ENCODE measurements at places on chromosomes 3 and 15.

DNA sequence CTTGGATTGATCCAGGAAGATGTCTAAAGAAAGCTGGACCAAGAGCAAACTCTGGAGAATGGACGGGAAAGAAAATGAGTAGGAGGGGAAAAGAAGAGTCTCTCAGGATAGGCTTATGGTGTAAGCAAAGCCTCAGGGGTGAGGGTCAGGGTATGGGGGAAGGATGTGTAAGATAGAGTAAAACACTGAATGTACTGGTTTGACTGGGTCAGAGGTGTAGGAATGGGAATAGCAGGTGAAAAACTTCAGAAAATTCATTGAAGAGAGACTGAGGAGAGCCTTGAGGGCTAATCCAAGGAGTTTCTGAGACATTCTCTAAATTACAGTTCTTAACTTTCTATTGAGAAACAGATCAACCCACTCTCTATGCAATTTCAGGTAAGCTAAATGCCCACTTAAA is 857.3 kb downstream of the FHIT start:
- no peak for DNase-seq

DNA sequence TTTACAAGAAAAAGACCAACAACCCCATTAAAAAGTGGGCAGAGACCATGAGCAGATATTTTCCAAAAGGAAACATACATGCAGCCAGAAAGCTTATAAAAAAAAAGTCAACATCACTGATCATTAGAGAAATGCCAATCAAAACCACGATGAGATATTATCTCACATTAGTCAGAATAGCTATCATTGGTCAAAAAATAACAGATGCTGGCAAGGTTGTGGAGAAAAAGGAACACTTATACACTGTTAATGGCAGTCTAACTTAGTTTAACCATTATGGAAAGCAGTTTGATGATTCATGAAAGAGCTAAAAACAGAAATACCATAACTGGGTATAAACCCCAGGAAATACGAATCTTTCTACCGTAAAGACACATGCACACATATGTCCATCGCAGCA is 76.3 kb downstream of the SUCNR1 start:
- no peak for DNase-seq

DNA sequence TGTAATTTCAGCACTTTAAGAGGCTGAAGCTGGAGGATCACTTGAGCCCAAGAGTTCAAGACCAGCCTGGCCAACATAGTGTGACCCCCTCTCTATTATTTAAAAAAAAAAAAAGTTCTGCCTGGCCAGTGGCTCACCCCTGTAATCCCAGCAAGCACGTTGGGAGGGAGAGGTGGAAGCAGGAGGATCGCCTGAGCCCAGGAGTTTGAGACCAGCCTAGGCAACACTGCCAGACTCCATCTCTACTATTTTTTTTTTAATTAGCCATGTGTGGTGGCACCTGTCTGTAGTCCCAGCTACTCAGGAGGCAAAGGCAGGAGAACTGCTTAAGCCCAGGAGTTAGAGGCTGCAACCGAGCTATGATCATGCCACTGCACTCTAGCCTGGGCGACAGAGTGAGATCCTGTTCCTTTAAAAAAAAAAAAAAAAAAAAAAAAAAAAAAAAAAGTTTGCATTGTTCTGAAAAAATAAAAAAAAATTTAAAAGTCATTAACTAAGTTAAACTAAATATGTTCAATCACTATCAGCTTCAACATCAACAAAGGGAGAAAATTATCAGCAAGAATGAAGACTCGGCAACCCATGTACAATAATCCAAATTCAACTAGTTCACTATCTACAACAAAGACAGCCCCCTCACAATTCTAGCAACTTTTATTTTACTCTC is 1.9 kb downstream of the RAF1 start:
- DNase-seq = no peak

DNA sequence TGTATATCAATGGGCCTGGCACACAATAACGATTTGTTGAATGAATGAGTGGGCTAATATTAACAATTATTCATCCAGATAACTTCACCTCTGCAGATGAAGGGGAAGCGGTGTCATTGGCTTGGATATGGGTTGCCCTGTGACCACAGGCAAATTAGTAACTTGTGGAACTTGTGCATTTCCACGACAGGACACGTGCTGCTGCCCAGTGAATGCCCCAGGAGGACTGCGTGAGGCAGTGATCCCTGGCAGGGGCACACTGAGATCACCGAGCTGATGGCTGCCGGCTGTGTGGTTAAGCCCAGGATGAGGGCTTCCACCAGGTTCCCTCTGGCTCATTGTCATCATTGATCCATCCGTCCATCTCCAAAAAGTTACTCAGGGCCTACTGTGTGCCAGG is 84.1 kb upstream of the HACD2 start:
- no peak for DNase-seq

GRCh38 chr3:14925729-14926591 is 21.4 kb upstream of the NR2C2 start:
- peak; percentile 27 for DNase-seq

GRCh38 chr15:77486542-77487468 is 66.1 kb downstream of the HMG20A start:
- DNase-seq = no peak

DNA sequence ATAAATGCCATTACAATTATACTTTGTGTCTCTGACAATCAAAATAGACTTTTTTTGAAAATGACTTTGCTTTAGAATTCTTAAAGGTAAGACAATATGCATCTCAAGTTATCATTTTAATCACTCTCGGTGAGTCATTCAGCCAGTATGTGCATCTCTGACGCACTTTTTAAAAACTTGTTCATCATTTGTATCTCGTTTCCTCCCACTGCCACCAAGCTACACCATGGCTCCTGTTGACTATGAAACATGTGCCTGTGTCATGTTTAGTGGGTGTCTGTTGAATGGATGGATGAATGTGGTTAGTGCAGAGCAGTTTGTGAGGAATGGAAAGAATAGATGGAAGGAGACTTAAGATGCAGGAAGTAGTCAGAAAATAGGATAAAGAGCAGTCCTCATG is 68.6 kb downstream of the ARPP21 start:
- no peak for DNase-seq

GRCh38 chr15:38796589-38796988 is 232.0 kb upstream of the RASGRP1 start:
- no peak for DNase-seq

DNA sequence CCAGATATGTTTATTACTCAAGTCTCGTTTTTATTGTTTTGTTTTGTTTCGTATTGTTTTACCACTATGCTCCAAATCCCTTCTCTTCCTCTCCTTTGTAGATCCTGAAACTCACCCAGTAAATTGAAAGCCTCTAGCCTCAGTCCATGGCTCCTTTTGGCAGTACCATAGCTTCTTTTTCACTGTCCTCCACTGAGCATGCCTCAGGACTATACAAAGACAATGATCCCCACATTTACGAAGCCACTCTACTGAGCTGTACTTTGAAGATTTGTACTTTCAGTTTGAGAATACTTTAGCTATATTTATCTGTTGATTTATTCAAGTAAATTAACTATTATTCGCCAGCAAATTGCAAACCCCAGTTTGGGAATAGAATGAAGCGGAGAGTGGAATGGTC is 159.1 kb upstream of the SLITRK3 start:
- no peak for DNase-seq

DNA sequence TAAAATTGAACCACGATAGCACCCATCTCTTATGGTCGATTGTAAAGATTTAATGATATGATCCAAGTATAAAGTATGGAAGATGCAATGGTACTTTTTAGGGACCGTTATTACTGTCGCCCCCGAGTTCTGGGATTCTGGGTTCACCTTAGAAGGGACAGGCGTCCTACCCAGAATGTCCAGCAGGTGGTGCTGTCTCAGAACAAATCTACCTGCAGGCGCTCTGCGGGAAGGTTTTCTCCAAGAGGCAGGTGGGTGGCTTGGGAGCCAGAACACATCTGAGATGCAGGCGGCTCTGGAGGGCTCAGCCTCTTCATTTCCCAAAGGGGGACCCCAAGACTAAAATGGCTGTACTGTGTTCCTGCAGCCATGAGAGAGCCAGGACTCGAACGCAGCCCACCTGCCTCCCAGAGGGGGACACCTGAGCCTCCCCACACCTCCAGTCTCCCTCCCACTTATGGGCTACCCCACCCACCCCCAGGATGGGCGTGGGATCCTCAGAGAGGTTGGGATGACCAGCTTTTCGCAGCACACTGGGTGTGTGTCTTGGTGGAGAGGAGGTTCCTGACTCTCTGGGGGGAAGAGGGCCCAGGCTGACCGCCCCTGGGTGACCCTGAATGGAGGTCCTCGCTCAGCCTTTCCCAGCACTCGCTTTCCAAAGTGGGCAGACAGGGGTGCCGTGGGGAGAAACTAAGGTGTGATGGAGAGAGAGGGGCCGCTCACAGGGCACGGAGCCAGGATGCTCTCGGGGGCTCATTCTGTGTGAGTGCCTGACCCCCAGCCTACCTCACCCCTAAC is 28.1 kb upstream of the CORO2B start:
- peak; percentile 72 for DNase-seq
